ENCODE measurements at places on chromosomes 3 and 15.

- DNase-seq: no peak
Observed at GRCh38 chr3:136280961-136281360, 30.8 kb downstream of the PCCB start.

DNA sequence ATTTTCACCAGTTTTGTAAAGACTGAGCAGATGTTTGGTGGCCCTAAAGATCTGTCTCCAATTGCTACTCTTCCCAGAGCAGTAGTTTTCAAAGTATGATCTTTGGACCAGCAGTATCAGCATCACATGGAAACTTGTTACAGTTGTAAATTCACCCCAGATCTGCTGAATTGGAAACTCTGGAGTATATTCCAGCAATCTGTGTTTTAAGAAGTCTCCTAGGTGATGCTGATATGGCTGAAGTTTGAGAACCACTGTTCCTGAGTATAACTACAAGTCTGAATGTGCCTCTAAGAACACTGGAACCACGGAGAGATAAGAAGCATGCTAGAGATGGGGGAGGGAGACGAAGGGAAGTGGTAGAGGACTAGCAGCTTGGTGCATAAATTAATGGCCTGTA lies 45.7 kb downstream of the NUDT16 start:
- no peak for DNase-seq

DNA sequence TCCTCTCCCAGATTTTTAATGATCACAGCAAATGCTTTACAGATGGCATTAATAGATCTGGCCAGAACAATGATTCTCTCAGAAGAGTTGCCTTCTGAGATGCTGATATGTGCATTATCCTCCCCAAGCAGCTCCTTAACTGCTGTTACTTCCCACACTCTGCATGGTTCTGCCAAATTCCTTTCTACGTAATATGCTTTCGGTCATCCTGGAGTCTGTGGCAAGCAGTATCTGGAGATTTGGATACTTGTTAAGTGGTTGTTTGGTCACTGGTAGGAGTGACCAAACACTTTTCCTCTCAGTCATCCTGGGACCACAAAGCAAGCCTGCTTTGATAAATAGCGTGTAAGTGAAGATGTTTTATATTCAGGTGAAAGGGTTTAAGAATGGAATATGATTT lies 71.1 kb upstream of the CCNL1 start:
- no peak for DNase-seq

- no peak for DNase-seq
Observed at GRCh38 chr3:134838599-134838998, 43.5 kb downstream of the EPHB1 start.

GRCh38 chr3:122247087-122247824 lies 63.8 kb downstream of the CASR start:
- DNase-seq: no peak

DNA sequence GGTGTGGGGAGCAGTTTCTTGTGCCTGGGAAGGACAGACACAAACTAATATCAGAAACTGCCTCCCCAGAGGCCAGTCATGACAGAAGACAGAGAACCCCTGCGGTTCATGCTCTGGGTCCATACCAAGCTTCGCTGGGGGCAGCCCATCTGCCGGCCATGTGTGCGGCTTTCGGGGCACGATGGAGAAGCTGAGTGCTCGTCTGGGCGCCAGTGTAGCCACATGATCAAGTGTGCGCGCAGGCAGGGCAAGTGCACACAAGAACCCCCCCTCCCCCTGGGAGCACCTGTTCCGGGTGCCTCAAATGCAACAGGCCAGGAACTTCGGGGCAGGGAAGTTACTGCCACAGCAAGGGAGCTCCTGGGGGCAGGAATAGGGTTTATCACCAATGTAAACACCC lies 1.8 kb downstream of the ADAMTS17 start:
- no peak for DNase-seq

- no peak for DNase-seq
Observed at GRCh38 chr3:129052675-129053074, 7.9 kb upstream of the GP9 start.

DNA sequence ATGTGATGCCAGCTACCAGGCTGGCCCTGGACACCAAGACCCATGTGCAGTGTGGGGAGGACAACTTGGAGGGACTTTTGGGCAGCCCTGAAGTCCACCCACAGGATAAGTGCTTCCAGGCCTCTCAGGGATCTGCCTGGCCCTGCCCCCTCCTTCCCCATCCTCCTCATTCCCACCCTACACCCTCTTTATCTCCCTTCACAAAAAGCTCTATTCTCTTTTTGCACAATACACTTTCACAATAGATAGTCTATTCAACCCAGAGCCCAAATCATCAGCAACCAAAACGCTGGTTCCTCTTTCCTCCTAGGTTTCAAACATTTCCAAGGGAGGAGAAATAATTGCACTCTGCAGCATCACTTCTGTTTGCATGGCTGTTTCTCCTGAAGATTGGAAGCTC lies 7.8 kb upstream of the ZNF710 start:
- DNase-seq: no peak

- DNase-seq: no peak
Observed at GRCh38 chr3:154244644-154245043, 79.6 kb downstream of the DHX36 start.

- DNase-seq: peak; percentile 55
Observed at GRCh38 chr15:86624261-86625036, 544.8 kb downstream of the AGBL1 start.

DNA sequence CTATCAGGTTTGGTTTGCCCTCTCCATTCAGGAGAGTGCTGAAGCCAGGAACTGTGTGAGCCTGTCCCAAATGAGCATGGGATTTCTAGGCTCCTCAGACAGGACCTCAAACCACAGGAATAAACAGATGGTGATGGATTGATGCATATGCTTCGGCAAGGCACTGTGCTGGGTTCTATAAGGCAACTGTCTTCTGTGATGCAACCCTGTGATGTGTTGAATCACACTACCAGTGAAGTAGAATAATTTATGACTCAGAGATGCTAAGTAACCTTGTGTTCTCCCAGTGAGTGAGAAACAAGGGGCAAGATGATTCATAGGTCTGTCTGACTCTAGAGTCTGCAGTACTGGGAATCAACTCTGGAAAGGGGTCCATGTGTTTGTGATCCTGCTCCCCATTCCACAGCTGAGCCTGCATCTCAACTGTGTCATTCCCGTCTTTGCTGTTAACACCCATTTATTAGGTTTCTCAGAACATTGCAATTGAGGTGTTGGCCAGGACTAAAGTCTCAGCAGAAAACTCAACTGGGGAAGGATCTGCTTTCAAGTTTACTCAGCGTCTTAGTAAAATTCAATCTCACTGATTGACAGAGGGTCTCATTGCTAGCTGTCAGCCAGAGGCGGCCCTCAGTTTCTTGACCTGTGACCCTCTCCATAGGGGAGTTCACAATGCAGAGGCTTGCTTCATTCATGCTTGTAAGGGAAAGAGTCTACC lies 510.1 kb upstream of the CFAP20DC start:
- peak; percentile 1 for DNase-seq

DNA sequence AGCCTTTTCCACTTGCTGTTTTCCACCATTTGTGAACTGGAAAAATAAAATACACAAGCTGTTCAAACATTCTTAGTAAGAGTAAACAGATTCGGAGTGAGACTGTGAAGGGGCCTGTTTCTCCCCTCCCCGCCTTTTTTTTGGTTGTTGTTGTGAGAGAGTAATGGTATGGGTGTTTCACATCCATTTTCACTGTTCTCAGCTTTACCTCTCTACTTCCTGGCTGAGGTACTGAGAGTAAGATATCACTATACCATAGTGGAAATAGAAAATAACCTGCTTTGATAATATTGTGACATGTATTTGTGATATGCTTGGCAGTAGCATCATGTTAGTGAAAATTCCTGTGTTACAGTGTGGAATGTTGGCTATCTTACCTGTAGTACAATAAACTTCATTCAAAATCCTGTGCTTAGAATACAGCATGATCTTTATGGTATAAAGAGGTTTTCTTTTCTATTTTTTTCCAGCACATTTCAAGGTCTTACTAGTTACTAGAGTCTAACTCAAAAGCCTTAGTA lies 12.0 kb downstream of the CNTN4 start:
- DNase-seq: no peak

DNA sequence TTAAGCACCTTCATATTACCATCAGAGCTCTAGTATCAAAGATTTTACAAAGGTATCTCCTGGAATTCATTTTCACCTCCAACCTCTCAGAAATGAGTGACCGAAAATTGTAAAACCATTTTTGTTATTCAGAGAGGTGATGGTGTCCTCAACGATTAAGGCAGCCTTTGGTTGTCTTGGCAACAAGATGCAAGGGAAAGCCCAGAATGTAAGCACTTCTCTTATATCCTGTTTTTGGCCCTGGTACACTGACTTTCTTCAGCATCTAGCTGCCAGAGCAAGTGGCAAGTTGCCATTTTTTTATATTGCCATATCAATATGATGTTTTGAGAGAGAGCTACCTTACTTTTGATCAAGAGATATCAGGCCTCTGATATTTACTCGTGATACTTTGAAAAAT lies 384.9 kb upstream of the NECTIN3 start:
- DNase-seq: no peak

DNA sequence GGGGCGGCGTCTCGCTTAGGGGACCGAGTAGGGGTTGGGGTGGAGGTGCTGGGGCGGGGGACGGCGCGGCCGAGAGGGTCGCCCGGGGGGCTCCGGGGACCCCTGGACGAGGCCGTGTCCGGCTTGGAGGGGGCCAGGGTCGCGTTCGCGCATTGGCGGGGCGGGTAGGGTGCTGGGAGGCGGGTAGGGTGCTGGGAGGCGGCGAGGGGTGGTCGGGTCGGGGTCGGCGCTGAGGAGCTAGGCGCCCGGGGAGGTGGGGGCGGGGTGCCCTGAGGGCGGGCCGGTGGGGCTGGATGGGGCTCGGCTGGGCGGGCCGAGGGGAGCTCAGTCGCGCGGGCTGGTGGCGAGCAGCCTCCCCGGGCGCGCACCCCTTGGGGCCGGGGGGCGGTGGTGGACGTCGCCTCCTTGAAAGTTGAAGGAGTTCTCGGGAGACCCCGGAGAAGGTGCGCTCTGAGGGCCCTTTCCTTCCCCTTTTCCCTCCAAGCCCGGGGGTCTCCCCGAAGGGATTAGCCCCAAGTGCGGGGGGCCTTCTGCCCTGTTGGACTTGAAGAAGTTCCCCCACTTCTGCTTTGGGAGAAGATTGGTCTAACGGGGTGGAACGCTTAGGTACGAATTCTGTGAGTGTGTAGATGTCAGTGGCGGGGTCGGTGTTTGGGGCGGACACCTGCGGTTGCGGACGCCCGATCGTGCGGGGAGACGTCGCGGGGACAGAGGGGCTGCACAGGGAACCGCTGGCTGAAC lies 543 bp downstream of the MEF2A start:
- DNase-seq: no peak

- no peak for DNase-seq
Observed at GRCh38 chr3:66392512-66392911, 108.3 kb downstream of the LRIG1 start.

- no peak for DNase-seq
Observed at GRCh38 chr3:126828306-126828705, 124.3 kb downstream of the CHCHD6 start.

DNA sequence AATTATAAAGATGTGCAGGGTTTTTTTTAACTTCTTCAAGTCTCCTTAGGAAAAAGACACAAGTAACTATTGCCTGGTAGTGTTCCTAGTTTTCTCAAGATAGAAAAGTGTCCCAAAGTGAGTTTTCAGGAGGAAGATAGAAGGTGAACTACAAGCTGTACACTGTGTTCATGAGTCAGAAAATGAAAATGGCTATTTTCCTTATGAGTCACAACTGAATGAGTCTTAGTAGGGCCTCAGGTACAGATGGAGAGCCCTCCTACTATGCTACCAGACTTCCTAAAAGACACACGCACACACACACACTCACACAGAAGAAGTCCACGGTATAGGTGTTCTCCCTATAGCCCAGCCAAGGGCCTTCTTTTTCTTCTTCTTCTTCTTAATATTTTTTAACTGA lies 3.1 kb downstream of the MYO1E start:
- no peak for DNase-seq

DNA sequence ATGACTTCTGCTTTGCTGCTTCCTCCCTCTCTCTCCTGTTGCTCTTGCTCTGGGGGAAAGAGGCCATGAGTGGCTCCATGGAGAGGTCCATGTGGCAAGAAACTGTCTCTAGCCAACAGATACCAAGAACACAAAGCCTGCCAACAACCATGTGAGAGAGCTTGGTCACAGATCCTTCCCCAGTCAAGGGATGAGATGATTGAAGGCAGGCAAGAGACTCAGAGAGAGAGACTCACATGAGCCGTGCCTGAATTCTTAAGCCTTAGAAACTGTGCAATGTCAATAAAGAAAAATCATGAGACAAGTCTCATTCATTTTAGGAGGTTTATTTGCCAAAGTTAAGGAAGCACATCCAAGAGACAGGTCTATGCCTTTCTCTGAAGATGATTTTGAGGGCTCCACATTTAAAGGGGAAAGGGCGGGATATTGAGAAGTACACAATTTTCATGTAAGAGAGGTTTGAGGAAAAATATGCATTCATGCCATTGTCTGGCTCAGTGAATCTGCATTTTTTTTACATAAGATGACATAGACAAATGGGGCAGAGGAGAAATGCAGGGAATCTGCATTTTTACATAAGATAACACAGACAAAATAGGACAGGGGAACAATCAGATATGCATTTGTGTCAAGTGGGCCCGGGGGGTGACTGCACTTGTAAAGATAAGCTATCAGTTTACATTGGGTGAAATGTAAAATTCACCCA lies 59.5 kb upstream of the SUCLG2 start:
- DNase-seq: no peak

DNA sequence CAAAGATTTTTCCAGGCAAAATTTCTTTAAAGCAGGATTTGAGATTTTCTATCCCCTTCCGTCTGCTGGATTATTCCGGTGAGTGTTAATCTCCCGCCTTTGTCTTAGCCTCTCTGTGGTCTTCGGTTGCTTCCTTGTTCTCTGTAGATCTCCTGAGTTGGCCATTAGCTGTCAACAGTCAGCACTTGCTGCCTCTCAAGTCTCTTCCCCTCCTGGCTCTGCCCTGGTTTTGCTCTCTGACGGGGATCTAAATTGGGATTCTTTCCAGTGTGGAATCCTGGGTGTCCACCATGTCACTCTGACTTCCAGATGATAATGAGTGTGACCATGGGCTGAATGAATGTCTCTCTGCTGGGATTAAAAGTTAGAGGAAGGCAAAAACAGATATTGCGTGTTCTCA lies 121.5 kb downstream of the IGF1R start:
- no peak for DNase-seq

DNA sequence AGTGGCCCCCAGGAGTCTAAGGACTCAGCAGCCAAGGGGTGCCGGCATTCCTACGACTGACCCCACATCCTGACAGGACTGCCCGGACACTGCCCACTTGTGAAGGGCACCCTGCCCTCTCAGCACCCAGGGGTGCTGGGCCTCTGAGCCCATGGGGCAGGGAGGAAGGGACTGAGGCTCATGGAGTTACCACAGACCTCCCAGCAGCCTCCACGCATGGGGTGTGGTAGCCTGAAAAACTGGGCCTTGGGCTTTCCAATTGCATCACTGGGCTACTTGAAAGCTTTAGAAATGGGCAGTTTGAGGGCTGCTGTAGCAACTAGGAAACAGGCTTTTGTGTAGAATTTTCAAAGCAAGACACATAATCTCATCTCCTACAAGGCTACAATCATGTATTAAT lies 13.2 kb downstream of the TKT start:
- DNase-seq: no peak

GRCh38 chr3:122665226-122665786 lies 15.3 kb upstream of the PARP14 start:
- DNase-seq: no peak
